Right lobe of liver (tissue), 6 donors: ENCODE measurements at places on chromosomes 5 and 9.

GRCh38 chr9:130421154-130421801 is 23.5 kb upstream of the ASS1 start:
- H3K4me3 ChIP-seq: no peak overlapping the region
- no peak overlapping the region for H3K27ac ChIP-seq
- no peaks in the 10 kb centered on the region for H3K27me3 ChIP-seq
- H3K36me3 ChIP-seq: no peaks in the 10 kb centered on the region

DNA sequence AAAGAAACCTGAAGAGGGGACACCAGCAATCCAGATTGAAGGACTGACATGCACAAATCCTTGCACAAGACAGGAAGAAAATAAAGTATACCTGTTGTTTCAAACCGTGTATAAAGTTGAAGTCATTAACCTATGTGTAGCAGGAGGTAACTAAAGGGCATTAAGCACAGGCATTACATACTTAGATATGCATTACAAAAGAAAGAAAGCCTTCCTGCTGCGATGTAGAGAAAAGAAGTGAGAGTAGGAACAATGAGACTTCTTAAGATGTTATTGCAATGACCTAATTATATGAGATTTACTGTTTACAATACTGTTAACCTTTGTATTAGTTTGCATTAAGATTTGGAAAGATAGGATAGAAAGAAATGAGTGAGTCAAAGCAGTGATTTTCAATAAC is 308.9 kb upstream of the PTPRD start:
- no peaks in the 10 kb centered on the region for H3K36me3 ChIP-seq
- no peaks in the 10 kb centered on the region for H3K27me3 ChIP-seq
- no peak for DNase-seq

- DNase-seq: no peak
- no peak overlapping the region for H3K27ac ChIP-seq
- H3K36me3 ChIP-seq: no peaks in the 10 kb centered on the region
These were observed 343.3 kb upstream of the CDH9 start for GRCh38 chr5:27381686-27382085.

DNA sequence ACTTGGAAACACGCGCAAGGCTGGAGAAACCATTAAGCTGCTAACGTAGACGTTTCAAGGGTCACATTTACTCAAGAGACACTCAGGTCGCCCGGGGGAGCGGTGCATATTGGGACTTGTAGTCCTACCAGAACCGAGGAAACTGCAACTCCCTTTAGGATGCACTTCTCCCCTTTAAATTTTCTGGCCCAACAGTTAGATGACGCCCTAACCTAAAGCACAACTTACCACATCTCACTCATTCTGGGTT is 384 bp upstream of the DMXL1 start:
- H3K4me1 ChIP-seq: peaks cover 16% of the 10 kb centered on the region
- peak; percentile 89 for DNase-seq
- H3K36me3 ChIP-seq: no peaks in the 10 kb centered on the region
